Left forelimb (tissue), 1 donor: ENCODE measurements at places on chromosomes 2 and 18.
A peak's percentile ranks its signal among the peaks of the same experiment; 100 is the strongest.

DNA sequence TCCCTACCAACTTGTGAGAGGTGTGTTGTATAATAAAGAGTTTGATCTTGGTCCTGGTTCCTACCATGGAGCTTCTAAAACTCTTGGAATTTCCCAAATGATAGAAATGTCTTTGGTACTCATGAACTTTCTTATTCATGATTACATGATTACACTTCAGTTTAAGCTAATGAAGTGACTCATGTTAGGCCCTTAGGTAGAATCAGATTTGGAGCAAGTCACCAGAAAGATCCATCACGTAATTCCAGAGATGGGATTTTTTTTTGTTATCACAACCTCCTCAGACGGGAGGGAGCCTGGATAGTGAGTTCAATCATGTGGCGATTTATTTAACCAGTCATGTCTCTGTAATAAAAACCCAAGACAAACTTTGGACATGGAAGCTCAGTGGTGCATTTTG lies 1287.6 kb upstream of the ZEB2 start:
- no peak for DNase-seq

GRCh38 chr2:183543731-183544130 lies 419.5 kb downstream of the NUP35 start:
- no peak for DNase-seq

GRCh38 chr2:213475433-213475832 lies 191.2 kb downstream of the SPAG16 start:
- DNase-seq: no peak

GRCh38 chr18:28715206-28715605 lies 538.3 kb upstream of the CDH2 start:
- no peak for DNase-seq

- DNase-seq: no peak
Observed at GRCh38 chr18:7116001-7116730, 1.4 kb downstream of the LAMA1 start.

DNA sequence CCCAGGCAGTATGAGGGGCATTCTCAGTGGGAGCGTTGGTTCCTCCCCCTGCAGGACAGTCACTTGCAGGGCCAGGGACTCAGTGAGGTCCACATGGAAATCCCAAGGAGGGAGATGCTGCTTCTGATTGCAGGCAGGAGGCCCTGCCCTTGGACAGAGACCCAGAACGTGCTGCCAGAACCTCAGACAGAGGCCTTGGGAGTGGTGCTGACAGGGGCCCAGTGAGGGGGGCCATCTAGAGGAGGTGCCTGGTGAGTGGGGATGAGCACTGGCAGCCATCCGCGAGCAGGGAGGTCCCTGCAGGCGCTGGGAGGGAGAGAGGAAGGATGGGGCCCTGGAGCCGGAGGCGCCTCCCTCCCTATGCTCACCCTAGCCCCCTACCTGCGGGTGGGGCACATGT lies 133.1 kb downstream of the DYSF start:
- no peak for DNase-seq

- DNase-seq: no peak
Observed at GRCh38 chr2:16117021-16117700, 176.8 kb downstream of the MYCN start.

GRCh38 chr2:42196403-42197267 lies 27.5 kb downstream of the EML4 start:
- DNase-seq: no peak

DNA sequence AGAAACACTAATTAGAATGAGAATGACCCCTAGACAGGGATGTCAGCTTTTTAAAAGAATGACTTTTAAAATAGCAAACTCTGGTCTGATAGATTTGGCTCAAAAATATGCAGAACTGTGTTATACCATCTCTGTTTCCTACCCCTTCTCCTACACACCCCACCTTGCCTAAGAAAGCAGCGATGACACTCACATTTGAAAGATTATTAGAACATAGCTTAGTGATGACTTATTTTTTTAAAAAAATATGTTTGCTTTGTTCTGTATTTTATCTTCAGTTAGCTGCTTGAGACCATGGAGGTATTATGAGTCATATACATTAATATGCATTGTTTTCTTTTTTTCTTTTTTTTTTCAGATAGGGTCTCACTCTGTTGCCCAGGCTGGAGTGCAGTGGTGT lies 176.7 kb upstream of the TPO start:
- DNase-seq: no peak

- DNase-seq: no peak
Observed at GRCh38 chr18:37487400-37487867, 78.2 kb downstream of the CELF4 start.

GRCh38 chr2:235500110-235500760 lies 6.4 kb downstream of the AGAP1 start:
- DNase-seq: no peak

DNA sequence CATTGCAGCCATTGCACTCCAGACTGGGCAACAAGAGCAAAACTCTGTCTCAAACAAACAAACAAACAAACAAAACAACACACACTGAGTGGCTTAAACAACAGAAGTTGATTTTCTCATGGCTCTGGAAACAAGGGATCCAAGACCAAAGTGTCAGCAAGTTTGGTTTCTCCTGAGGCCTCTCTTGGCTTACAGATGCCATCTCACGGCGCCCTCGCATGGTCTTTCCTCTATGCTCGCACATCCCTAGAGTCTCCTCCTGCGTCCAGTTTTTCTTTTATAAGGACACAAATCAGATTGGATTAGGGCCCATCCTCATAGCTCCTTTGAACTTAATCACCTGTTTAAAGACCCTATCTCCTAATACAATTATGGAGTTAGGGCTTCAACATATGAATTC lies 133.4 kb upstream of the LRRTM1 start:
- no peak for DNase-seq

- no peak for DNase-seq
Observed at GRCh38 chr2:80329491-80329890, 24.9 kb upstream of the LRRTM1 start.

GRCh38 chr2:160010361-160011145 lies 51.9 kb downstream of the PLA2R1 start:
- DNase-seq: no peak

- DNase-seq: no peak
Observed at GRCh38 chr2:22450831-22451230, 934.1 kb upstream of the KLHL29 start.

DNA sequence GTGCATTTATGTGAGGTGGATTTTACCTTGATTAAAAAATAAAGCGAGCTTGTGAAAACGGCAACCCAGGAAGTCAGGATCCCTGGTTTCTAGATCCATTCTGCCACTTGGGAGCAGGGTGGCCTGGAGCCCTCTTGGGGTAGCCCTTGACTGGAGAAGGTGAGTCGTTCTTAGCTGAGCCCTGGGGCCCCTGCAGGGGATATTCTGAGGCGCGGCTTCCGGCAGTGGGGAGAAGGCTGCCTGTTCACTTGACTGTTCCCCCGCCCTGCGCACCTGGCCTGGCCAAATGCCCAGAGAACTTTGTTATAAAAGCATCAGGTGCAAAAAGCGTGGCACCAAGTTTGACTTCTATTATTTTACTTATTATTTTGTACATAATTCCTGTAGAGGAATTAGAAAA lies 221.9 kb downstream of the DYSF start:
- no peak for DNase-seq

DNA sequence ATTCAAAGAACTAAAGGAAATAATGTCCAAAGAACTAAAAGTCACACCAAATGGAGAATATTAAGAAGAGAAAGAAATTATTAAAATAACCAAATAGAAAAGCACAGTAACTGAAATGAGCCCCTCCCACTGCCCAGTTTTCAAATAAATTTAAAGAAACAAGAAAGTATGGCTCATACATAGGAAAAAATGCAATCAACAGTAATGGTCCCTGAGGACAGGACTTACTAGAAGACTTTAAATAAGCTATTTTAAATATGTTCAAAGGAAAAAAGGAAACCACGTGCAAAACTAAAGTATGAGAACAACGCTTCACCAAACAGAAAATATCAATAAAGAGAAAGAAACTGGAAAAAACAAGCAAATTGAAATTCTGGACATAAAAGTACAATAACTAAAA lies 58.9 kb downstream of the TMEM131 start:
- no peak for DNase-seq

- peak; percentile 77 for DNase-seq
Observed at GRCh38 chr18:21955757-21956652, 213.4 kb upstream of the GATA6 start.

DNA sequence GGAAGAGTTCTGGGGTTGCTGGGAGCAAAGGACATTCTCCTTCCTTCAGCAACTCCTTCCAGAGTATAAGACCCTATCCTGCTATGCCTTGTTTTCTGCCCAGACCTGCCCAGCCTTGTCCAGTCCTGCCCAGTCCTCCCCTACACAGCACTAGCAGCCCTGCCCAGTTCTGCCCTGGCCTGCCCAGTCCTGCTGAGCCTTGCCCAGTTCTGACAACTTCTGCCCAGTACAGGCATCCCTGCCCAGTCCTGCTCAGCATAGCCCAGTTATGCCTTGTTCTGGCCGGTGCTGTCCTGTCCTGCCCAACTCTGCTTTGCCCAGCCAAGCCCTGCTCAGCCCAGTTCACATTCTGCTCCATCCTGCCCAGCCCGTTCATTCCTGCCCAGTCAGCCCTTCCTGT lies 44.9 kb upstream of the ALK start:
- DNase-seq: no peak

DNA sequence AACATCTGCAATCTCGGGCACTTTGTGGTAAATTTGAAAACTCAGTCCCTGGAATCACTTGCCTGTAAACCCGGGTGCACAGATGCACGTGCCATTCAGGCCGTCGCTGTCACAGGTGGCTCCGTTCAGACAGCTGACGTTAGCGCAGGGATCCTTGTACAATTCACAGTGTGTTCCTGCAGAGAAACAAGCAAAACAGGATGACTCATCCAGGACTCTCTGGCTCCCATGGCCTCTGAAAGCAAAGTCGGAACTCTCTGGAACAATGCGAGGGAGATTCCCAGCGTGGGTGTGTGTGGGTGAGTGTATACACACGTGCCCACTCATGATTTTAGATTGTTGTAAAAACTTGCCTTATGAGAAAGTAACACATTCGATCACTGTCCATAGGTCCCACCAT lies 136.1 kb upstream of the PID1 start:
- DNase-seq: no peak
